Hematopoietic multipotent progenitor cell treated with erythropoietin and hydrocortisone succinate and interleukin-3 and kit ligand, for 17 days (in vitro differentiated cells): ENCODE measurements at places on chromosomes 6 and 20.

DNA sequence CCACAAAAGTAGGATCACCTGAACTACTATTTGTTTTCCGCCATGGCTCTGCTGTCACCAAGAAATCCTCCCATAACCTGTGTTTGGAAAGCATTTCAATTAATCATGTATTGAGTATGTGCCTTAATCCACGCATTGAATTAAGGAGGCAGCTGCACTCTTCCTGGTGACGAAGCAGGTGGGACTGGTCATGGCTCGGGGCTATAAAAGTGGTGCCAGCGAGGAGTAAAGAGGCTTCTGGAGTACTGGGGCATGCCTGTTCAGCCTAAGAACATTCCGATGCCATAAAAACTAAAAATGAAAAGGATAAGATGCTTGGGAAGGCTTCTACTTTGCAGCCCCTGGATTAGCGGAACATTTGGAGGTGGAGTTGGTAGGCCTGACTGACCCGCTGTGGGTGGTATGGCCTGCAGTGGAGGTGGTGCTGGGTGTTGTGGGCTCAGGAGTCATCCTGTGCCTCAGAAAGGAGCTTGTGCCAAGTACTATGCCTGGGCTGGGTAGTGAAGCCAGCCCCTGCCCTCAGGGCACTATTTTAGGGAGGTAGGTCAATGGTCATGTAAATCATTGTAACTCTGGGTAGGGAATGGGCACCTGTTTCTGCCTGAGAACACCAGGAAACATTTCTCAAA, 110.5 kb downstream of the B3GAT2 start:
- no peak for DNase-seq

- DNase-seq: no peak
Observed at GRCh38 chr20:54221353-54221752, 13.5 kb downstream of the PFDN4 start.

DNA sequence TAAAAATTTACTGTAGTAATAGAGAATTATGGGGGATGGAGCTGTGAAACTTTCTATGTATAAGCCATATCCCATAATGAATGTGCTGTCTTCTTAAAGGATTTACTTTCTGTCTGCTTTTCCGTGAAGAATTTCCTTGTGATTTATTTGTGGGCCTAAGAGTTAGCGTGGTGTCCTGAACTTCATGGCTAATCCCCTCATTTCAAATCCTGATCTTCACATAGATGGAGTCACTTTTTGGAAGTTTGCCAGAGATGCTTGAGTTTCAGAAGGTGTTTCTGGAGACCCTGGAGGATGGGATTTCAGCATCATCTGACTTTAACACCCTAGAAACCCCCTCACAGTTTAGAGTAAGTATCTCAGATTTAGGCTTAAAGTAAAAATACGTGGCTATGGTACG, 19.4 kb upstream of the CLDN20 start:
- no peak for DNase-seq

DNA sequence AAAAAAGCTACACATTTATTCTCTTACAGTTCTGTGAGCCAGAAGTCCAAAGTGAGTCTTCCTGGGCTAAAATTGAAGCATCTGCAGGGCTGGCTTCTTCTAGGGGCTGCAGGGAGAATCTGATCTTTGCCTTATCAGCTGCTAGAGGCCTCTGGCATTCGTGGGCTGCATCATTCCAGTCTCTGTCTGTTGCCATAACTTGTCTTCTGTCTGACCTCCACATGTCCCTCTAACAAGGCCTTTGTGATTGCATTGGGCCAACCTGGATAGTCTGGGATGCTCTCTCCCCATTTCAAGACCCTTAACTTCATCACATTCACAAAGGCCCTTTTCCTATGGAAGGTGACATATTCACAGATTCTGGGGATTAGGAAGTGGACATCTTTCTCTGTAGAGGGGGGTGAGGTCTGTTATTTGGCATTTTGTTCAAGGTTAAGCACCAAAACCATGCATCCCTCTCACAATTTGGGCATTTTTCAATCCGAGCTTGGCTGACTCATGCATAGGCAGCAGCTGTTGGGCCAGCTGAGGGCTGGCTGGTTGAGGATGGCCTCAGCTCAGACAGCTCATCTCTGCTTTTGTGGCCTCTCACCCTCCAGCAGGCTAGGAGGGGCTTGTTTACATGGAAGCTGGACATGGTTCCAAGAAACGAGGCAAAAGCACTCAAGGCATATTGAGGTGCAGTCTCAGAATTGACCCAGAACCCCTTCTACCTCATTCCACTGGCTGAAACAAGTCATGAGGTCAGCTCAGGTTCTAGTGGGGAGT, 116.1 kb upstream of the NXT1 start:
- no peak for DNase-seq

GRCh38 chr20:13102694-13103093, 93.9 kb downstream of the SPTLC3 start:
- DNase-seq: no peak

DNA sequence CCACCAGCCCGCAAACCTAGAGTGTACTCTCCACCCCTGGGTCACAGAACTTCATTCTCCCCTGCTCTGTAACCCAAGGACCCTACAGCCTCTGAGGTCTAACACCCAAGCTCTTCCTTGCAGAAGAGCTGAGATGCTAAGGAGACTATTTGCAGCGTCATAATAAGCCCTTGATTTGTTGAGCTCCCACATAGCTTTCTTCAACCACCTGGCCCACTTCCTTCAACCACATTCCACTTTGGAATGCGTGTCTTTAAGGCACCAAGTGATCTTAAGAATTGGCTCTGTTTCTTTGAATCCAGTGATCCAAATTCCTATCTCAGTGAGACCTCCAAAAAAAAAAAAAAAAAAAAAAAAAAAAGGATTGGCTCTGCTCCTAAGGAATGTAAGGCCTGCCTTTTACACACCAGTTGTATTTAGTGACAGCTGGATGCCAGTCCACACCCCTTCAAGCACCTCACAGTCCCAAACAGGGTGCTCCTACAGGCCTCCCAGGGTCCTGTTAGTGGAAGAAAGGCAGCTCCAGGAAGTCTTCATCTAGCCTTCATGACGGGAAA, 106.2 kb downstream of the UBE3D start:
- DNase-seq: no peak

- DNase-seq: no peak
Observed at GRCh38 chr6:31247813-31248212, 24.1 kb downstream of the HLA-C start.

GRCh38 chr20:58406422-58407001, 17.5 kb downstream of the VAPB start:
- no peak for DNase-seq

DNA sequence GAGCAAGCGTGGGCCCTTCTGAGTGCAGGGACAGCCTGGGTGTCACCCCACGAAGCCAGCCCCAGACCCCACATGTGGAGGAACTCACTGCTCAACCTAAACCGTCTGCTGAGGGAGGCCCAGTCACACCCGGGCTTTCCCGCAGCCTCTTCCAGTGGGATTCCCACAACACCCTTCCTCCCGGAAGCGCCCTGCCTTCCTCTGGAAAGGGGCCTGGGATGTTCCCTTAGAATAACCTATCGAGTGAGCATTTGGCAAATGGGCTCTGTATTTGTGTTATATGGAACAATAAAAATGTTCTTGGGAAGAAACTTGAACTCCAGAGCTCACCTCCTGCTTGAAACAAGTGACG, 100.0 kb upstream of the DUSP22 start:
- DNase-seq: no peak

DNA sequence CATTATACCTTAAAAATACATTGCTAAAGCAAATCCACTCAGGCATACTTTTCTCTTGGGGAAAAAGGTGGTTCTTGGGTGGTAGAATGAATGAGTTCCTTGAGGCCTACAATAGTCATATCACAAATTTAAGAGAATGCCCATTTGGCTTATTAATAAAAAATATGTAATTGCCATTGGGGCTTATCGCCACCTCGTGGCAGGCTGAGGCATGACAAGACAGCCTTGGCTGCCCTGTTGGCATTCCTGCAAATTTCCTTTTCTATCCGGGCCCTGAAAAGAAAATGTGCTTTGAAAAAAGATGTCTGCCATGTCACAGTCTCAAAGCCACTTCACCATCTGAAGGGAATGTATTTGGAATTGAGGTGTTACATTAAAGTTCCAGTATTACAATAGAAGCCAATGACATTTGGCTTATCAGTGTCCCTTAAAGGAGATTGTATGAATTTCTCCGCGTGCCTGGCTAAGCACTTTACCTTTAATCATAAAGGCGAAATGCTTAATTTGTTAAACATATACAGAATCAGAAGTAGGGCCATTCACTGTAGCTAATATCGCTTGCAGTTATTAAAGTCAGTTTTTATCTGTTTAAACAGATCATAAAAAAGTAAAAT, 188.3 kb upstream of the ZFP64 start:
- no peak for DNase-seq

GRCh38 chr6:165574220-165575157, 88.6 kb downstream of the PDE10A start:
- DNase-seq: no peak

GRCh38 chr6:43263314-43264178, 20.3 kb downstream of the TTBK1 start:
- DNase-seq: peak; percentile 38

DNA sequence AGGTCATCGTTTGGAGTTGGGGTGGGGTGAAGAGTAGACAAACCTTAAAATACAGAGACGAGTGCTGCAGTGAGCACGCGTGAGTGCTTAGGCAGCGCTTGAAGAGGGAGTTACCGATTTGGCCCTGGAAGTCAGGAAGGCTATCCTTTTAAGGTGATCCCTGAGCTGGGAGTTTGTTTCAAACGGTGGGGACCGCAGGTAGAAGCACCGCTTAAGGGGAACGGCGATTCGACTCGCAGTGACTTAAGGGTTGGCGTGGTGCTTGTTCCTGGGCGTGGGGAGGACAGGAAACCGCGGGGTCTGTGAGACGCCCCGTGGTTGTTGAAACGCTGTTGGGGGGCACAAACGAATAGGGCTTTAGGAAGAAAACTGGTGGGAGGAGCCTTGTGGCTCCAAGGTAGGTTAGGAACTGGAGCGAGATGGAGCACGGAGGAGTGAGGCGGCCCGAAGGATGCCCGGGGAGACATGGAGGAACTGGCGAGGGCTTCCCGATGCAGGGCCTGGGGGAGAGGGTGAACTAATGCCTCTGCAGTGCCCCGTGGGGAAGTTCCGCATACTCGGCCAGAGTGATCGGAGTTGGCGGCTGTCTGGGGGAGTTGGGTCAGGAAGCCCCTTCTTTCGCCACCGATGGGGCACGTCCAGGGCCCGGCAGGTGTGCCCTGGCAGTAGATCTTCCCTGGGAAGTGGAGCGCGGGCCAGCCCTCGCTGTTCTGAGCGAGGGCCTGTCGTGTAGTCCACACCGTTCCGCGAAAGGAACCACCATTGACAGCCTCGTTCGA, 1.3 kb upstream of the CDYL start:
- peak; percentile 50 for DNase-seq

DNA sequence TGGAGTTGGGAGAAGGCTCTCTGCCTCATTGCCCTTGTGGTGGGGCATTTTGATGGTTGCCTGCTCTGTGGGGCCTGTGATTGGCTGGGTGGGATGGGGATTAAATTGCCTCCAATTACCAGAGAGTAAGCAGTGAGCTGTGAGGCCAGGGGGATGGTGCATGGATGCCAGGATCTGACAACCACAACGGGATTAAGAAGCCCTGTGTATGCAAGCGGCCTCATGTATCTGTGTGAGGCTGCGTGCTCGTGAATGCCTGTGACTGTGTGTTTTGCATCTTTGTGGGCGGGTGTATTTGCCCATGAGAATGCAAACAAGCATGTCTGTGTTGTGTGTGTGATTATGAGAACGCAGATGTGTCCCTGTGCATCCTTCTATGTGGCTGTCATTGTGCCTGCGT, 46.1 kb downstream of the CD40 start:
- no peak for DNase-seq

GRCh38 chr20:62493886-62494285, 18.1 kb upstream of the GATA5 start:
- no peak for DNase-seq

DNA sequence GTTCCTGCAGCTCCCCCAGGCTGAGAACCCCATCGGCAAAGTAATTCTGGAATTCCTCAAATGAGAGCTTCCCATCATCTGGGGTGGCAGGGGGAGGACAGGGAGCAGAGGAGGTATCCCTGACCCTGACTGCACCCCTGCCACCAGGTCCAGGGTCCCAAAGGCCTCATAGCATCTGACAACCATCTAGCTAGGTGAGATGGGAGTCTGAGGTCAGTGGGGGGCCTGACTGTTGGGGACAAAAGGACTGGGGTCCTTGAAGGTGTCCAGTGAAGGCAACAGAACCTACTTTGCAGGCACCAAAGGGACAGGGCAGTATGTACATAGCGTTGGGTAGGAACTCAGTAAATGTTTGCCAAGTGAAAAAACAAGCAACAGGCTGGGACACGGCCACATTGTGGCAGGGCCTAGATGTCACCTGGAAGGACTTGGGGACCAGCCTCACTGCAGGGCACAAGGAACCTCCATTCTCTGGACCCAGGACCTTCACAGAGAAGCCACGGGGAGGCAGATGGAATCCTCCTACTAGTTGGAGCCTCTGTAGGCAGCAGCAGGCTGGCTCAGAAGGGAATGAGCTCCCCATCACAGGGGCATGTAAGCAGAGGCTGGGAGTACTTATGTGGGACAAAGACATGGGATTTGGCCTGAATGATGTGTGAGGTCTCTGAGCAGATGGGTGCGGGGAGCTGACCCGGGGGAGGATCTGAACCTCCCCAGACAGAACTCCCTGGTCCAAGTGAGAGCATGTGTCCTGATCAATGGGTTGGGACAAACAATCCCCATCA, 3.3 kb downstream of the NECAB3 start:
- no peak for DNase-seq

DNA sequence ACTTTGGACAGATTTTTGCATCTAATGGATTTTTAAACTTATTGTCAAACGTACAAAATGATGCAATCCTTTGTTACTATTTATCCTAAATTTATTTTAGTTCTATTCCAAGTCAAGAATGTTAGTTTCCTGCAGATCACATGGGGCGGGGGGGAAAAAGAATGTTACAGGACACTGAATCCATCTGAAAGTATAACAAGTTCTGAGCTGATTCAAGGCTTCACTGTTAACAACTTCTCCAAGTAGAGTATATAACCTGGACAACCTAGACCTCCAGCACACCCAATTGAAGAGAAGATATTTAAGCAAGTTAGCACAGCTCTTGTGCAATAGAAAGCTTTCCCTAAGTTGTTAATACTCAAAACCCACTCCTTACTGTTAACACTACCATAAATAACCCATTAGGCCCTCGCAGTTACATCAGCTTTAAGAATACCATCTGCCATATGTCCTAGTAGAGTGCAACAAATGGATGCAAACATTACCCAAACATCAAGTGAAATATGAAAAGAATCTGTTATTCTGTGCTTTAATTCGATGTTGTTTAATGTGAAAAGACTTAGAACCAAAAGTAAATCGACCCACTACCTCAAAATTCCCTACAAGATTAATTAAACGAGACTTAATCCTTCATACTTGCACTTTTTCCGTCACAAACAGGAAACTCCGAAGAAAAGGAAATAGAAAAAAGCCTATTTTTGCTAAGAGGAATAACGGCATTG, 1.3 kb downstream of the SEC63 start:
- peak; percentile 30 for DNase-seq

GRCh38 chr6:137829641-137830083, 37.4 kb upstream of the TNFAIP3 start:
- no peak for DNase-seq
